ENCODE measurements at places on chromosomes 13 and 19.

DNA sequence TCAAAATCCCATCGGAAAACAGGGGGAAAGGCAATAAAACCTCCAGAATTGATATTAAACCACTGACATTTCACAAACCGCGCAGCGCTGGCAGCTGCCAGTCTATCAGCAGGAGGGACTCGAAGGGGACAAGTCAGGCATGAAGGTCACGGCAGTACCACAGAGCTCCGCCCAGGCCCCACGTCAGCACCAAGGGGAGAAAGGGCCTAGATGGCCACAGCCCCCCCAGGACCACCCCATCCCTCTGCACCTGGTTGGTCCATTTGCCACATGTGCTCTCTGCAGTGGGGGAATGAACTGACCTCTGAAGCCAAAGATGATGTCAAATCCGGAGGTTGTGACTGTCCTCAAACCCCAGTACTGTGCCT lies 9.5 kb upstream of the VSTM2B start:
- DNase-seq = no peak

GRCh38 chr13:56718791-56719190 lies 421.9 kb upstream of the PRR20A start:
- DNase-seq = no peak

DNA sequence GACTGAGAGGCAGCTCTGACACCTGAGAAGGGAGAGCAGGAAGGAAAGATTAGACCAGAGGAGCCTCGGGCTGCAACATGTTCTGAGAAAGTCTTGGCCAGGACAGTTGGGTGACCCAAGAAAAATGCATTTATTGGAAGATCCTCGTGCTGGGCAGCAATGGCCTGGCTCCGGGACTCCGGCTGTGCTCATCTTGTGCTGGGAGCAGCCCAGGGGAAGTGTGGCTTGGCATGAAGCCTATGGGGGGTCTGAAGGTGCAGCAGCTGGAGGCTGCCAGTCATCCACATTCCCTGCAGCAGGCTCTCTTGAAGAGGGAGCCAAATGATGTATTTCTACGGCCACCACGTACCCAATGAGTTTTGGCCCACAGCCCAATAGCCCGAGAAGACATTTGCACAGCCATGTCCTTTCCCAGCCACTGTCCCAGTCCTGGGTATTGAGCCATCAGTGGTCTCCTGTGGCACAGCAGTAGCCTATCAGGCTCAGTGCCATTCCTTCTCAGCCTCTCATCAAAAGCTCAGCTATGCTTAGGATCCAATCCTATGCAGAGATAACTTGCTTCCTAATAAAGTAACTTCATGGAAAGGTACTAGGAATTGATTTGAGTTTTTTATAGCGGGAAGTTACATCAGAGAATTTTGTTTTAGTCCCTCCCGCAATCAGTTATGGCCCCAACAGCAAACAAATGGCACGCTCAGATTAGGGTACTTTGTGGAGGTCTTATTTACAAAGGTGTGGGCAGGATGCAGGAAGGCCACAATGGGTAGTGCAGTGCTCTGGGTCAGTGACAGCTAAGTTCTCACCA lies 76.0 kb upstream of the MEDAG start:
- no peak for DNase-seq

DNA sequence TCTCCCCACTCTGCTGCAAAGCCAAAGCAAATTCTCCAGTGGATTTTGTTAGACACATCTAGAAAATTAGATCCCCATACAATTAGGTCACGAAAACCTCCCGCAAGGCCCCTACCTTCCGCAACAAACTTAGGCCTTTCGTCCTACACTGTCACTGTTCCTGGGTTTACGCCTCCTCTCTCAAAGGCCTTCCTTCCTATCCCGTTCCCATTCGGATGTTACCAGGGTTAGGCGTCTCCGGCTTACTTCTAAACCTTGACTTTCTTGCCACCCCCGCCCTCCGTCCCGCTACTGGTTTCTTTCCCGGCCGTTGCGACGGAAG lies 754 bp downstream of the RNF6 start:
- DNase-seq = no peak

DNA sequence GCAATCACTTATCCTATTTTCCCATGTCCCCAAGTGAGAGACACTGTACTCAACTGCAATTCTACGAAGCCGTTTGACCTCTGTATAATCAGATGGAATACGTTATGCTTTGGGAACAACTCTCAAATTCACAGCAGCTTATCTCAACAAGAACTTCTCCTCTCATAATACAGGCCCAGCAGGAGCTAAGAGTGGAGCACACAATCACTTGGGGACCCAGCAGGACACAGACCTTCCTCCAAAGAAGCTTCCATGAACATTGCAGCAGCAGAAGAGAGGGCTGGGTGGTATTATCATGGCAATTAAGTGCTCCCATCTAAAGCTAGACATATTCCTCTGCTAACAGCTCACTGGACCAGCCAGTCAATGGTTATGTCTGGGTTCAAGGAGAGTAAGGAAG lies 428.3 kb upstream of the MIR17HG start:
- DNase-seq = no peak
